ENCODE measurements at places on chromosomes 6 and 20.

- no peak for DNase-seq
Measured at GRCh38 chr20:58522666-58523065, 7.5 kb upstream of the APCDD1L start.

DNA sequence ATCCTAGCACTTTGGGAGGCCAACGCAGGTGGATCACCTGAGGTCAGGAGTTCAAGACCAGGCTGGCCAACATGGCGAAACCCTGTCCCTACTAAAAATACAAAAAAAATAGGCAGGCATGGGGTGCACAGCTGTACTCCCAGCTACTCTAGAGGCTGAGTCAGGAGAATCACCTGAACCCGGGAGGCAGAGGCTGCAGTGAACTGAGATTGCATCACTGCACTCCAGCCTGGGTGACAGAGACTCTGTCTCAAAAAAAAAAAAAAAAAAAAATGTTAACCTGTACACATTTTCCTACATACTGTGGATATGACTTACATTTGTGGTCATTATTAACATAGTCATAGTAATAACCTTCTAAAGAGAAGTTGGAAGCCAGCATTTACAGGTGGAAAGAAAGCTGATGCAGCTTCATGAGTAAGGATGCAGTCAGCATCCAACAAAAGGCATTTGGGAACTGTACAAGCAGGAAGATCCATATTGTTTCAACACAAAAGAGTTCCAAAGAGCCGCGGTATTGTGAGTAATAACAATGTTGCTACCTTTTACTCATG, 186.2 kb downstream of the GPX5 start:
- DNase-seq, result peak; percentile 74

DNA sequence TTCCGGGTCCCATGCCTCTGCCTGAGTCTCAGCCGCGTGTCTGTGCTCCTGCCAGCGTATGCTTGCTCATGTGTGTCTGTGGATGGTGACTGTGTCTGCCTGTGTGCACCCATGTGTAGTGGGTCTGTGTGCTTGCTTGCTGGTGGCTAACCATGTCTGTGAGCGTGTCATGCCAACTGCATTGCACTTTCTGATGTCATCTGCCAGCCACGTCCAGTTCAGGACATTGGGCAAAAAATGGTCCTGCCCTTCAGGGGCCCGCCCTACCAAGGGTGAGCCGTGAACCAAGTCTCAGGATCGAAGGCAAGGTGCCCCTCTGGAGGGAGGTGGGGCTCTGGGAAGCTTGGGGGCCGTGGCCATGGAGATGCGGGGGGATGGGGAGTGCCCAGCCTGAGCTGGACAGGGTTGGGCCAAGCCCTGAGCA, 9.4 kb upstream of the ZBTB46 start:
- DNase-seq, result no peak

- DNase-seq, result no peak
Measured at GRCh38 chr6:42969934-42970333, 9.0 kb downstream of the PEX6 start.

GRCh38 chr6:33577106-33577535, 3.0 kb downstream of the BAK1 start:
- DNase-seq, result no peak

DNA sequence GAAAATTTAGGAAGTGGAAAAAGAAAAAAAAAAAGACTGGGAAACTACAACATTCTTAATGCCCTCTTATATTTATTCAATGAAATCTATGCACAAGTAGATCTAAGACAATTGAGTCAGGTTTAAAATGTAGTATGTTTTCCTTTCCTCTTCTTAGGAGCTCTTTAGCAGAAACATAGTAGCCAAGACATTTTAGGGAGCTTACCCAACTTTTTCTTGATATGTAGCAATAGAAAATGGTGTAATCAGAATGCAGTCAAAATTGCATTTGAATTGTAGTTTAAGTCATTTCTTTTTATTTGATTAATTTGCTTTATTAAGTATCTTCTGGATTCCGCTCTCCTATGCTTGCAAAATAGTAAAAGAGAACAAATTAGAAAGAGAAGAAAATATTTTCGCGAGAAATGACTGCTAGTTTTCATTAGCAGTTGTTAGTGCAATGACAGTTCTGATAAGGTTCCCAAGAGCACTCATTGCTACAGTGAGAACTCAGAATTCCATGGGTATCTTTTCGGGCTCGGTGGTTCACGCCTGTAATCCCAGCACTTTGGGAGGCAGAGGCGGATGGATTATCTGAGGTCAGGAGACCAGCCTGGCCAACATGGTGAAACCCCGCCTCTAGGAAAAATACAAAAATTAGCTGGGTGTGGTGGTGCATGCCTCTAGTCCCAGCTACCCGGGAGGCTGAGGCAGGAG, 52.2 kb downstream of the JARID2 start:
- no peak for DNase-seq

GRCh38 chr6:32214126-32214525, 9.7 kb downstream of the NOTCH4 start:
- no peak for DNase-seq

DNA sequence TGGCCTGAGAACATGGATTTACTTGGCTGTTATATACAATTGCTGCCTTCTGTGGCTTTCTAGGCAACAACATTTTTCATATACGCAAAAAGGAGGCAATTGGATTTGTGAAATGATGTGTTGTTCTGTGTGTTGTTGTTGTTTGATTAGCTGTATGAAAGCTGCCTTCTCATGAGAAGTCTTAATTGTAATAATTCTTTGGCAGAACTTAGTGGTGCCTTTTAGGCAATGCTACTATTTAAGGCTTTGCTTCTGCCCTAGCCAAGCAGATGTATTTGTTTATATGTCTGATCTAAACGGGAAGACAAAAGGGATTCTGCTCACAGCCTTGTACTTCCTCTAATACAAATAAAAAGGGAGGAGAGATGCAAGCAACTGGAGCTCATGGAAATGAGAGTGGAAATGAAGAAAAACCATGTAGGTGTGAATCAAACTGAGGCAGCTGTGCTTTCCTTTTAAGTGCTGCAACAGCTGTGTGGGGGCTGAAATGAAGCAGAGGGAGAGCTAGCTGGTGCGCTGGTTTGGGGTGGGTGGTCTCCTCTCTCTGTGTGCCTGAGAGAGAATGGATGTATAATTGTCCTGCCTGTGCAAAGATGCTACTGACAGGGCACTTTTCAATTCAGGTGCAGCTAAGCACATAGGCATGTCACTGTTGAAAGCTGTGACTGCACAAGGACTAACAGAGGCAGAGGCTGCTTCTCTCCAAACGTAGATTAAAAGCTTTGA, 386.9 kb upstream of the MAN1A1 start:
- DNase-seq, result no peak

DNA sequence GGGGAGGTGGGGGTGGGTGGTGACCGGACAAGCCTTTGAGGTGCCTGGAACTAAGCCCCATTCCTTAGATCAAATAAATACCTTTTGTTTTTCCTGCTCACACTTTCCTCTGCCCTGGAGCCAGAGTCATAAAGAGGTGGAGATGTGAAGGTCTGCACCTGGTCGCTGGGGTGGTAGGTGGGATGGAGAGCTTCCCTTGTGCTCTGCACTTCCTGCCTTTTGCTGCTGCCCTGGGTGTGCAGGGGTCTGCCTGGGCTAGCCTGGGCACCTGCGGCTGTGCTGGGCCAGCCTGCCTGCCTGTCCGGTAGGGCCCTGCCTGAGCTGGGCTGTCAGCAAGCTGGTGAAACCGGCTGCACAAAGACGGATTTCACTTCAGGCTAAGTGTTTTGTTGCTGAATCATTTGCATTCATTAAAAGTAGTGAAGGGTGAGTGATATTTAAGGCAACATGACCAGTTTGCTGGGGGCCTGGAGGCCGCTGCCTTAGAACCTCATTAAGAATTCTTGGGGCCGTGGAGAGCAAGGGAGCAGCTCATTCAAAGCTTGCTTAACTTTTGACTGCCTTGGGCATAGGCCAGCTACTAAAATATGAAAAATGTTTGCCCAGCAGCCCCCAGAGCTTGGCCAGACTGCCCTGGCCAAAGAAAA, 20.5 kb downstream of the PTK7 start:
- no peak for DNase-seq

DNA sequence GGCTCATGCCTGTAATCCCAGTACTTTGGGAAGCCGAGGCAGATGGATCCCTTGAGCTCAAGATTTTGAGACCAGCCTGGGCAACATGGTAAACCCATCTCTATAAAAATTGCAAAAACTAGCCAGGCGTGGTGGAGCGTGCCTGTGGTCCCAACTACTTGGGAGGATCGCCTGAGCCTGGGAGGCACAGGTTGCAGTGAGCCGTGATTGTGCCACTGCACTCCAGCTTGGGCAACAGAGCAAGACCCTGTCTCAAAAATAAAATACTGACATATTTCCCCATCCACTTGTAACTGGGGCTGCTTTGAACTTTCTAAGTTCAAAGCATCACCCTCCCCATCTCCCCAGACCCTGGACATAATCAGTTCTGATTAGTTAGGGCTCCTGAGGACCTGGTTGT, 7.2 kb upstream of the MMP9 start:
- DNase-seq, result no peak

DNA sequence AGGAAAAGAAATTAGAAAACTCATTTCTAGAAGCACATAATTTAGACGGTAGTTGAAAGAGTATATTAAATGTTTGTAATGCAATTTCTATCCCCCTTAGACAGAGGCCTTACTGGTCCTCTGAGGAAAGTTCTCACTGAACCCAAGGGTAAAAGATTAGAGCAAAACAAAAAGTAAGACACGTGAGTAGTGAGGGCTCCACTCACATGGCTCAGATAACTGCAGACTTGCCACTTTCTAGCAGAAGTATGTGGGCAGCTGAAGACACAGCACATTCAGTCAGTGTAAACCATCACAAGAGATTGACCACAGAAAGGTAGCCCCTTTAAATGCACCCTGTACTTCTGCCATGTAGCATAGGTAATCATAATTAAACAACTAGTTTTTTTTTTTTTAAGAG, 193.8 kb downstream of the BTBD9 start:
- DNase-seq, result no peak

DNA sequence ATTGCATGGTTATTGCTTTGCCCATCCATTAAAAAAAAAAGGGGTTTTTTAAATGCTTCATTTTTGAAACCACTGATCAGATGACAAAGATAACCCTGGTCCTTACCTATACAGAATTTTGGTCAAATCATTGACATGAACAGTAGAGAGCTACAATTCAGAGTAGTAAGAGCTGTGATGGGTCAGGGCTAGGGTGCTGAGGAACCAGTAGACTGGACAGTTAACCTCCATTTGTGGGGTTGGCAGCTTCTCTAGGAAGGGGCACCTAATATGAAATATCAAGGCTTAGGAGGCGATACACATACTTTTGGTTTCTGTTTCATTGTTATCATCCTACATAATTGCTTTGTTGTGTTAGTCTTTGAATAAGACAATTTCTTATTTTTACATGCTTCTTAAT, 55.1 kb downstream of the ORC3 start:
- DNase-seq, result peak; percentile 68

DNA sequence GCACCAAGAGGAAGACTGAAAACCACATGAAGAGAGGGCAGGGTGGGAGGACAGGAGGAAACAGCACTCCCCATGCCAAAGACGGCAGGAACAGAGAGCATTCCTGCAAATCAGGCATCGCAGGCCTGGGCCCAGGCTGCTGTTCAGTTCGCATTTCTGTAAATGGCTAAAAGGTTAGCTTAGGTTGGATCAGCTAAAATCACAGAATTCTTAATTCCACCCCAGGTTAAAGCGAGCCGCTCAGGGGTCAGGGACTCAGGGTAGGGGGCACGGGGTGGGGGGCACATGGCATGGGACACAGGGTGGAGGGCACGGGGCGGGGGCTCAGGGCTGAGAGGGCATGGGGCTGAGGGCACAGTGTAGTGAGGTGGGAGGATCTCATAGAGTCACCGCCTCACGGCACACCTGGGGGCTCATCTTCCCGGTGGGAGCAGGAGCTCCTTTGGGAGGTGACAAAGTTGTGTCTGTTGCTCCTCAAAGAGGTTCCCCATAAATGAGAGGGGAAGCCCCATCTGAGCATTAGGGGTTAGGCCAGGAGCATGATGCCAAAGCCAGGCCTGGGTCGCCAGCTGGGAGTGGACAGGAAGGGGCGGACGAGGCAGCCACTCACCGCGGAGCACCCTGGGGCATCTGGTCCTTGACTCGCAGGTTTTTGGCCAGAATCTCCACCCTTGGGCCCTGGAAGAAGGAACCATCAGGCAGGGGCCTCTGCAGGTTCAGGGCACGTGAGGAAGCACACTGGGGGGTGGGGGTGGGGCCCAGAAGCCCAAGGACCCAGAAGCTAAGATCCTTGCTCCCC, 200.7 kb downstream of the PREX1 start:
- no peak for DNase-seq

DNA sequence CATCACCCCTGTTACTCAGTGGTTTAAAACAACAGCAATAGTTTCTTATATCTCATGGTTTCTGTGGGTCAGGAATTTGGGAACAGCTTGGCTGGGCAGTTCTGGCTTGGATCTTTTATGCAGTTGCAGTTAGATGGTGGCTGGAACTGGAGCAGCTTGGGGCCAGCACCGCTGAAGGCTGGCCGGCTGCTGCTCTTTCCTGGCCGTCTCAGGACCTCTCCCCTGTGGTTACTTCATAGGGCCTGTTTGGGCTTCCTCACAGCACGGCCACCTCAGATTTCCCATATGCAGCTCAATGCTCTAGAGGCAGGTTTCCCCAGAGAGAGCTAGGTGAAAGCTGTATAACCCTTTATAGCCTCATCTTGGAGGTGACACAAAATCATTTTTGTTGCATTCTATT, 15.6 kb downstream of the PKIG start:
- DNase-seq, result no peak

GRCh38 chr20:13990465-13990864, at the start of gene SEL1L2:
Gene SEL1L2, minus strand, starts transcription at chr20:13990614. Its CDS starts 80 bp downstream, at chr20:13990534.
- no peak for DNase-seq
